ENCODE measurements at places on chromosomes 3 and 15.

GRCh38 chr3:177085794-177086193, 111.5 kb downstream of the TBL1XR1 start:
- no peak for DNase-seq

DNA sequence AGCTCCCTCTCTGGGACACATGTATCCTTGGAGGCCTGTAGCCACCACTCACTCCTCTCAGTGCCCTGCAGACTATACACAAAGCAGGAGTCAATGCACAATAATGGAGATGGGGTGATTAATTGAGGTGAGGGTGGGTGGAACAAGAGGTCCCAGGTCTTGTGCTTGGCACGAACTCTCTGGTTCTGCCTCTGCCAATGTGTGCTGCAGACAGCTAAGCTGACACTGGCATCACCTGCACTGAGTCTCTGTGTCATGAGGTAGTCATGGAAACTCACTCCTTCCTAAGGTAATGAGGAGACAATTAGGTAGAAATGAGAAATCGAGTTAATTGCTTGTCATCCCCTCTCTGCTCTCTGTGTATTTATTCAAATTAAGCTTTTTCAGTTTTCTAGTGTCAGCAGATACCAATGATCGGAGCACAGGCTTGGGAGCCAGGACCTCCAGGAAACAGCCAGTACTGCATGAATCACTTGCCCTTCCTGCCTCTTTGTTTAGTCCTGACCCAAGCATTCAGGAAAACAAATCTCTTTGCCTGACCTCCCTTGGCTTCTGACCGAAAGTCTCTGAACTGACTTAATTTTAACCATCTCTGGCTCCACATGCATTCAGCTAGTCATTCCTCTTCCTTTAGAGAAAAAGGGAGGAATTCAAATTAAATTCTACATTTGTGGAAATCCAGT, 56.7 kb downstream of the DRD3 start:
- peak; percentile 26 for DNase-seq

- DNase-seq = no peak
These were observed 6.6 kb upstream of the ITIH3 start for GRCh38 chr3:52787672-52788625.

GRCh38 chr3:183695569-183696364, 1.8 kb upstream of the YEATS2 start:
- no peak for DNase-seq

All from smooth muscle cell of the brain vasculature (primary cell).